Right renal pelvis (tissue), 4 donors: ENCODE measurements at places on chromosomes 3 and 15.

DNA sequence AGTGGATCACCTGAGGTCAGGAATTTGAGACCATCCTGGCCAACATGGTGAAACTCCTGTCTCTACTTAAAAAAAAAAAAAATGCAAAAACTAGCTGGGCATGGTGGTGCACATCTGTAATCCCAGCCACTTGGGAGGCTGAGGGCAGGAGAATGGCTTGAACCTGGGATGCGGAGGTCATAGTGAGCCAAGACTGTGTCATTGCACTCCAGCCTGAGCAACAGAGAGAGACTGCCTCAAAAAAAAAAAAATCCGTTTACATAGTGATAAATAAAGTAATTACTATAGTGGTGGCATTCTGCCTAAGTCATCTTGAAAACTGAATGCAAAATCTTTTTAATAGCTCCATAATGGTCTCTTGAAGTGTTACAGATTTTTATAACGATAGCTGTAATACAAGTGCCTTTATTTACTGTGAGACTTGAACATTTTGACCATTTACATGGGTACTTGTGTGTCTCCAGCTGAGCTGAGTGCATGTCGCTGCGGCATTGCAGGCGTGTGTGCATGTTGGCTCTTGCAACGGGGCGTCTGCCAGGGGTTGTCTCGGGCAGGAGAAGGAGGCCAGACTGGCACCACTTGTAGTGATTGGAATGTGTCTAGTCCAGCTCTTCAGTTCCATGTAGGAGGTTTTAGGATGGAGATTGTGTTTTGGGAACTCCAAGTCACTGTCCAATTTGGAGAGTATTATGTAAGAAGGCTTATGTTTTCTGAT, 111.9 kb downstream of the IGF1R start:
- DNase-seq: no peak

- DNase-seq: no peak
Observed at GRCh38 chr3:182238126-182238525, 526.4 kb downstream of the SOX2 start.

DNA sequence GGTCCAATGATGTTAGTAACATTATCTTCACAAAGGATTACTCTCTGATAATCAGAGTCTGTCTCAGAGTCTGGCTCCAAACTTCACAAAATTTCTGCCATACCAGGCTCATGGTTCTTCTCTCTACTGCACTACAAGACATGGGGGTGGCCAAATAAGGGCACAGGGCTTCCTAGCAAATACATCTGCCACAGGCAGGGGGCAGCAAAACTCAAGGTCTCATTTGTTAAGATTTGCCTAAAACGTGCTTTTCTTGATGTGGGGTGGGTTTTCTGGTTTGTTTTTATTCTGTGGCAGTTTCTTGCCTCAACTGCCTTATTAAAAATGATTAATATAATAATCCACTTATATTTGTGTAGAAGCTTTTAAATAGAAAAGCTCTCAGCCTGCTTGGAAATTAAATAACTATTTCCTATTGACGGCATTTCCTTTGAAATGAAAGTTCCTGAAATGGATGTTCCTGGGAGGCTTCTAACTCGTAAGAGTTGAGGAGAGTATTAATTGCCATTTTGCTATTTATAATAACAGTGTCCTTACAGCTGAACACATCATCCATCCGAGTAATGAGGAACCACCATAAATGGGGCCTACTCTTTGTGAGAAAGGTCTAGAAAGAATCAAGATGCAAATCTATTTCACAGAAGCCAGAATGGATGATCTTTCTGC, 53.8 kb downstream of the SST start:
- DNase-seq: no peak

DNA sequence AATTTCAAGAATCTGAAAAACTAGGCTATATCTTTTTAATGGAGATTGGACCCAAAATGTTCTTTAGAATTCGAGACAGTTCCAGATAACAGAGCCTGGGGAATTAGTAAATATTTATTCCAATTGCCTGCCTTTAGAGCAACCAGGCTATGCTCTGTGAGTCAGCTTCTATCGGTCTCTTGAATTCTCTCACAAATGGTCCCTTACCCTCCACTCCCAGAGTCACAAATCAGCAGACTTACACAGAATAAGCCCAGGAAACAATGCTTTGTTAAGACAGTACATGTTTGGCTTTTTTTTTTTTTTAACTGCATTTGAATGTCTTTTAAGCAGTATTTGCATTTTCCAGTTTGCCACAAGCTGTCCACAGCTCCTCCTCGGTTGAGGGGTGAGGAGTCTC, 460.7 kb upstream of the CBLB start:
- no peak for DNase-seq

GRCh38 chr3:117820658-117821299, 1111.2 kb downstream of the TUSC7 start:
- DNase-seq: no peak

DNA sequence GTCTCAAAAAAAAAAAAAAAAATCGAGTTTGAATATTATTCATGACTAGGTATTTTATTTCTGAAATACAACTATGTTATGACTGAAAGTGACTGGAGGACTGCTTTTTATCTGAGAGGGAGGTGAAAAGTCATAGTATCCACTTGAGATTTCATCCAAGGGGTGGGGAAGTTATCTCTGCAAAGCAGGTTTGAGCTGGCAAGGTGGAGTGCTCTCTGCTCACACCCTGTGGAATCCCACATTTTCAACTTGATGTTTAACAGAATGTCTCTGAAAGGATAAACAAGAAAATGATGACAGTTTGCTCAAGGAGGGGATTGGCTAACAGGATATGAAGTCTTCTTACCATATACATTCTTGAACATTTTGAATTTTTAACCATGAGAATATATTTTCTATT, 27.3 kb upstream of the SEC62 start:
- no peak for DNase-seq

GRCh38 chr3:123576122-123576521, 8.7 kb downstream of the HACD2 start:
- DNase-seq: no peak

- DNase-seq: no peak
Observed at GRCh38 chr15:89828281-89829145, 13.9 kb upstream of the ANPEP start.

- DNase-seq: no peak
Observed at GRCh38 chr3:157226173-157226847, 66.4 kb upstream of the CCNL1 start.

DNA sequence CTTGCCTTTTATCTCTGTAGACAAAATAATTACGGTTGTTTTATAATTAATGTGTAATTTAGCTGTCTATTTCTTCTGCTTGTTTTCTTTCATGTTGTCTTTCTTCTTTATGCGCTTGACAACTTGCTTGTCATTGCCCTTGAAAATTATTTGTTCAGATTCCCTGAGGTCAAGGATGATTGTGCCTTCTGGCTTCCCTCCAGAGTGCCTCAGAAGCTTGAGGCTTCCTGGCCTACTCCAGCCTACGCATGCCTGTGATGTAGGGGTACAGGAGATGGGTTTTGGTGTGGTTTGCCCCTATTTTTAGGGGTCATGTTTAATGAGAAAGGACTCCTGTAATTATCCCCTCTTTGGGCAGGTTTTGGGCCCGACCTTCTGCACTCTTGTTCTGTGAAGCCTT, 231.5 kb downstream of the SV2B start:
- no peak for DNase-seq

GRCh38 chr3:8893001-8893400, 70.3 kb downstream of the RAD18 start:
- DNase-seq: no peak

DNA sequence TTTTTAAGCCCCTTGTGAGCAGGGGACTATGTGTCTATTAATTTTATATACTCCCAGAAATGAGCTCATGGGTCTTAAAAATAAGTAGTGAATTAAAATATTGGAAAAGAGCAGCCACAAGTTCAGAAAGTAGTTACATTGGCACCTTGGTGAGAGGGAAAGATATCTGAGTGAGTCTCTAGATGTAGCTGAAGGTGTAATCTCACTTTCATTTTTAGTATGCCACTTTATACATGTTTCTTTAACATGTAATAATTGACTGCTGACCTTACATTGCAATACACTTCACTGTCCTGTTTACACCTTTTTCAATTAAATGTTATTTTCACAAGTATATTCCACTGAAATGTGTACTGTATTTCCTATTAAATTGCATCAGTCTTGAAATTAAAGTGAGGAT, 12.1 kb upstream of the PAK6 start:
- no peak for DNase-seq

- no peak for DNase-seq
Observed at GRCh38 chr3:176570992-176571391, 626.3 kb downstream of the TBL1XR1 start.

- DNase-seq: no peak
Observed at GRCh38 chr3:184144505-184144904, 9.3 kb downstream of the EIF2B5 start.

GRCh38 chr3:24259901-24260512, 234.6 kb downstream of the THRB start:
- no peak for DNase-seq

- no peak for DNase-seq
Observed at GRCh38 chr3:3998140-3998922, 199.1 kb downstream of the LRRN1 start.

DNA sequence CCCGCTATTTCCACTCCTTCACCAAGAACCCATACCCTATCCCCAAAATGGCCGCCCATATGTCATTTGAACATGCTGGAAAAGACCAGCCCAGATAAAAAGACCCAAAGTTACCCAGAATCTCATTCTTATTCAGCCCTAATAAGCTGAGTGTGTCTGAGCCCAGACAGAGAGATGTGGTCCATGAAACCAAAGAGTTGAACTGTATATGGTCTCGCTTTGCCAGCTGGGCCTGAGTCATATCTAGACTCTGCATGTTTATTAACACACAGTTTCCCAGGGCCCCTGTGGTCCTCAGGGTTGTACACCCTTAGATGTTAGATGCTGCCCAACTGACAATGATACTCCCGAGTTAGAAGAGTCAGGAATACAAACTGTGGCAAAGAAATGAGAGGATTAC, 201.9 kb upstream of the STRIT1 start:
- DNase-seq: no peak

- DNase-seq: no peak
Observed at GRCh38 chr3:192024751-192025150, 563.8 kb downstream of the PYDC2 start.

GRCh38 chr3:45874677-45875346, 11.5 kb upstream of the CCR9 start:
- DNase-seq: no peak

- DNase-seq: no peak
Observed at GRCh38 chr15:32053719-32054118, 23.4 kb downstream of the CHRNA7 start.

GRCh38 chr3:146814601-146815315, 209.6 kb upstream of the PLSCR5 start:
- DNase-seq: no peak

DNA sequence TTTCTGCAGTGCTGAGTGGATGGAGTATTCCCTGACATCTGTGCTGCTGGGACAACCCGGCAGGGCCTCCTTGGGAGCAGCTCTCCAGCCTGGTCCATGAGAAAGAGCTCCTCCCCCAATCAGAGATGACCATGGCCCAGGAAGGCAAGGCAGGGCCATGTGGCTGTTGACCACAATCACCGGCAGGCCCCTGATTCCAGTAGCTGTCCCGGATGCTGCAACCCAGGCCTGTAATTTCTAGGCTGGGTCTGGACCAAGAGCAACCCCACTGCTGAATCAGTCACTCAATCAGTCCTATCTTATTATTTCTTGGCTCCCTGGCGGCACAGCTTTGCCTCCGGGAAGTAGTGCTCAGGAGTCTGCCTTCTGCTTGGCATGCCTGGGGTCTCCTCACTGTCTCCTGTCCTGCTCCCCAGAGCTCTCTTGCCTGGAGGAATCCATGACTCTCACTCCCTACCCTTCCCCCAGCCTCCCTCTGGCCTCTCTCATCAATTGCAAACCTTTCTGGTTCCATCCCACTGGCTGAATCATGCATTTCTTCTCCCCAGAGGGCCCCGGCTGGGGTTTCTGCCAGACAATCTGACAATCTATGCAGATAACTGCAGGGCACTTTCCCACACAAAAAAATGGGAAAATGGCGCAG, 32.6 kb upstream of the ITGA11 start:
- DNase-seq: no peak
